ENCODE measurements at places on chromosomes 7 and 10. TPM values are rescaled to one million over a fixed set of nuclear protein-coding genes. Genes with fewer than 3 reads are reported as not detected.

RNF32 gene
- 0.83 TPM for total RNA-seq

PCGF5 gene
- total RNA-seq, result 6.9 TPM

HOXA13 gene
- total RNA-seq, result not detected

DNA sequence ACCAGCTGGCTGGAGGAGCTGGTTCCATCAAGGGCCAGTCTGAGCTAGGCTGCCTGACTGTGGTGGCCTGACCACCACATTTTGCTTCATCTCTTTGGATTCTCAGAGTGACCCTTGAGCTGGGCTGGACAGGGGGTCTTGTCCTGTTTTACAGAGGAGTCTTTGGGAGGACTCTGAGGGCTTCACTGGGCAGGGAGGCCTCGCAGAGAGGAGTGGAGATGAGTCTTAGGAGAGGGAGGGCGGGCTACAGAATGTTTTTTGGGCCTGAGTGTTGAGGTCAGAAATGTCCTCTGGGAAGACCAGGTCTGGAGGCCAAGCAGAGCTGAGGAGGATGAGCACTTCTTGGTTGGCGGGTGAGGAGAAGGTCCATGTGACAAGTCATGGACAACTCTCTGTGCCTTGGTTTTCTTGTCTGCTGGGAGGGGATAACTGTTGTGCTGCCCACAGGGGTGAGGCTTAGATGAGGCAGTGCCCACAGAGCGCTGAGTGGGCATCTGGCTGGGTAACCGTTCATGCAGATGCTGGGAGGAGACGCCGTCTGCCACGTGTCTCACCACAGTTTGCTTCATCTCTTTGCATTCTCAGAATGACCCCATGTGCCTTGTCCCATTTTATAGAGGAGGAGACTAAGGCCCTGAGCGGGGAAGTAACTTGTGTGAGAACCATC lies 9.4 kb downstream of the TSPAN15 start:
- H3K36me3 ChIP-seq, result no peaks in the 10 kb centered on the region
- no peaks in the 10 kb centered on the region for H3K27me3 ChIP-seq
- peaks cover 5% of the 10 kb centered on the region for H3K4me1 ChIP-seq
- no peak overlapping the region for H3K27ac ChIP-seq
- no peak overlapping the region for H3K4me3 ChIP-seq

DNA sequence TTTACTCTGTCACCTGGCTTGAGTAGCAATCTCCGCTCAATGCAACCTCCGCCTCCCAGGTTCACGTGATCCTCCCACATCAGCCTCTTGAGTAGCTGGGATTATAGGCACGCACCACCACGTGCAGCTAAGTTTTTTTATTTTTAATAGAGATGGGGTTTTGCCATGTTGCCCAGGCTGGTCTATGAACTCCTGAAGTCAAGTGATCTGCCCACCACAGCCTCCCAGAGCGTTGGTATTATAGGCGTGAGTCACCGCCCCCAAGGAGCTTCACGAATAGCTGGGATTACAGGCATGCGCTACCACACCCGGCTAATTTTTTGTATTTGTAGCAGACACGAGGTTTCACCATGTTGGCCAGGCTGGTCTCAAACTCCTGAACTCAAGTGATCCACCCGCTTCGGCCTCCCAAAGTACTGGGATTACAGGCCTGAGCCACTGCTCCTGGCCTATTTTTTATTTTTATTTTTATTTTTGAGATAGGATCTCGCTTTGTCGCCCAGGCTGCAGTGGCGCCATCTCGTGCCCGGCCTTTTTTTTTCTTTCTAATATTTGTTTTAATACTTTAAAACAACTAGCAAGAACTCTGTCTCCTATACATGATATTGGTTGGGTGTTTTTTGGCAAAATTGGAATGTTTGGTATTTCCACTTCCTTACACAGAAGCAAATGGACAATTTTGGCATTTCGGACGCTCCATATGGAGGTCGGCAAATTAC lies 1.1 kb downstream of the EFCAB10 start:
- H3K4me1 ChIP-seq, result no peaks in the 10 kb centered on the region
- H3K27me3 ChIP-seq, result no peaks in the 10 kb centered on the region
- peaks cover 11% of the 10 kb centered on the region for H3K36me3 ChIP-seq
- no peak for DNase-seq

DNA sequence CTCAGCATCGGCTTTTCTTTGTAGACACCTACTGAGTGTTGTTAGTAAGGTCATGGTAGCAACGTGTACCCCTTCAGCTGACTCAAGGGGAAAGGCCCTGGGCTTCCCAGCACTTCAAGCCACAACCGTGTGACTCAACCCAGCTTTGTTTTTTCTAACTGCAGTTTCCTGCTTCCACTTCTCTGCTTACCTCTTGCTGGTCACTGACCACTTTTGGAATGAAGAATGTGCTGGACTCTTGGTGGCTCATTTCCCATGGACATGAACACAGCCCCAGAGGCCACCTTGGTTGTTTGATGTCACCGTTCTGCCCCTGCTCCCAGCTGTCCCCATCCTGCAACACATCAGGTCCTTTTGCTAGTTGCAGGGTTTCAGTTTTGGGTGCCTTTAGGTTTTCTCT lies 69.5 kb upstream of the ZNF438 start:
- H3K36me3 ChIP-seq, result no peaks in the 10 kb centered on the region
- no peaks in the 10 kb centered on the region for H3K27me3 ChIP-seq
- no peak overlapping the region for H3K4me3 ChIP-seq
- no peak overlapping the region for H3K27ac ChIP-seq
- no peaks in the 10 kb centered on the region for H3K4me1 ChIP-seq

GRCh38 chr10:104328646-104328895 lies 9.7 kb downstream of the ITPRIP start:
- DNase-seq, result no peak
- no peaks in the 10 kb centered on the region for H3K27me3 ChIP-seq
- peaks cover 21% of the 10 kb centered on the region for H3K36me3 ChIP-seq
- peak overlapping the region; percentile 27 for H3K27ac ChIP-seq

DNA sequence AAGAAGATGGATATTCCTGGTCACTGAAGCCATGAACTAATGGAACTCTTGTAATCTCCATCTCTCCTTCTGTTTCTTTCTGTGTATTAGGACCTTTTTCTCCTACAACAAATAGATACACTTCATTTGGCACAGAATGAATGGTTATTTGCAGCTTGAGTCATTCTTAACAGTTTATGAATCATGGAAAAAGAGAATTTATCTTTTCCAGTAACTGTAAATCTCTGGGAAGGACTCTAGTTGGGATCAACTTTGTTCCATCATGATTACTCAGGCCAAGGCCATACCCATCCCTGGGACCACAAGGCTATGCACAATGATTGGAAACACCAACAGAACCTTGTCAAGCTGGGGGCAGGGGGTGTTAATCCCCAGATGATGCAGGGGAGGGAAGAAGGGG lies 36.1 kb upstream of the MDFIC start:
- H3K4me3 ChIP-seq, result no peak overlapping the region
- no peaks in the 10 kb centered on the region for H3K27me3 ChIP-seq
- DNase-seq, result no peak
- no peaks in the 10 kb centered on the region for H3K36me3 ChIP-seq

- H3K36me3 ChIP-seq, result peaks cover 3% of the 10 kb centered on the region
- no peak overlapping the region for H3K27ac ChIP-seq
- no peaks in the 10 kb centered on the region for H3K4me1 ChIP-seq
- DNase-seq, result no peak
- no peaks in the 10 kb centered on the region for H3K27me3 ChIP-seq
Measured at GRCh38 chr10:5490698-5491464, 8.5 kb downstream of the CALML5 start.

GRCh38 chr7:149615690-149616270 lies 118.2 kb upstream of the ZNF746 start:
- no peak overlapping the region for H3K4me3 ChIP-seq
- DNase-seq, result peak; percentile 48
- H3K27me3 ChIP-seq, result no peaks in the 10 kb centered on the region
- H3K36me3 ChIP-seq, result peaks cover 94% of the 10 kb centered on the region
- no peaks in the 10 kb centered on the region for H3K4me1 ChIP-seq
- H3K27ac ChIP-seq, result no peak overlapping the region

All from H9 (cell line).